ENCODE measurements at places on chromosomes 6 and 20.
A peak's percentile ranks its signal among the peaks of the same experiment; 100 is the strongest.

GRCh38 chr20:33076662-33077372, 2.6 kb upstream of the BPIFB4 start:
- DNase-seq: no peak

GRCh38 chr6:170042596-170043118, 248.2 kb downstream of the DLL1 start:
- no peak for DNase-seq

- no peak for DNase-seq
Observed at GRCh38 chr20:58389324-58389967, 417 bp downstream of the VAPB start.

- peak; percentile 2 for DNase-seq
Observed at GRCh38 chr6:169799474-169799926, 48.1 kb downstream of the ERMARD start.

DNA sequence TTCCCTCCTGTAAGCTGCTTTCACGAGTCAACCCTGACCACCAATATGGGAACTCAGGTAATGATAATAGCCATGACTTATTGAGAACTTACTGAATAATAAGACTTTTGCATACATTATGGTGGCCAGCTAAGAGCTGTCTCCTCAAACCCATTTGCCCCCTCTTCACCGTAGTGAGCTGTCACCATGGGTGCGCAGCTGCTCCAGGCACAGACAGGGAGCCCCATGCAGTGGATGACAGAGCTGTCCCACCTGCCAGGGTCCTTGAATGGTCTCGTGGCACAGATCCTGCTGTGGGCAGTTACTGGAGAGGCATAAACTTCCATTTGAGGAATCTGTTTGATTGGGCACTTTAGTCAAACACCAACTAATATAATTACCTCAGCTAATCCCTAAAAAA, 1.9 kb downstream of the SLC22A16 start:
- DNase-seq: no peak

Measured in prostate gland (tissue), 2 donors.